ENCODE measurements at places on chromosomes 4 and X. TPM values are rescaled to one million over a fixed set of nuclear protein-coding genes. Genes with fewer than 3 reads are reported as not detected.

Gene GPRASP2
- 0.15 TPM for total RNA-seq

Gene SSX4
- total RNA-seq, result not detected

Gene KCNIP4
- not detected for total RNA-seq

Gene RENBP
- 12.8 TPM for total RNA-seq

Gene MUC7
- not detected for total RNA-seq

Gene TLR1
- 1.9 TPM for total RNA-seq

Gene MAGIX
- 2.8 TPM for total RNA-seq

Gene SPON2
- 12.1 TPM for total RNA-seq

Gene F8A1
- 23.6 TPM for total RNA-seq

Gene TRMT10A
- 7.3 TPM for total RNA-seq

Gene CXorf49
- not detected for total RNA-seq

Gene GPR143
- not detected for total RNA-seq

Gene DAPP1
- total RNA-seq, result 38.8 TPM

Gene TKTL2
- not detected for total RNA-seq

Gene ABCG2
- total RNA-seq, result 0.34 TPM

Gene FHDC1
- total RNA-seq, result 0.10 TPM

Gene DMRTC1
- not detected for total RNA-seq

Gene MAGEE2
- not detected for total RNA-seq

Gene EDA
- total RNA-seq, result 1.6 TPM

Gene GALNT7
- total RNA-seq, result 30.5 TPM
